ENCODE measurements at places on chromosomes 16 and 17. TPM values are rescaled to one million over a fixed set of nuclear protein-coding genes. Genes with fewer than 3 reads are reported as not detected.

KIF19 gene
- not detected for polyA plus RNA-seq

MYL4 gene
- not detected for polyA plus RNA-seq

ZNF500 gene
- polyA plus RNA-seq = 0.11 TPM

SGCA gene
- not detected for polyA plus RNA-seq

HSPB9 gene
- not detected for polyA plus RNA-seq

LLGL2 gene
- not detected for polyA plus RNA-seq

MON1B gene
- polyA plus RNA-seq = 5.1 TPM

LDHD gene
- polyA plus RNA-seq = 0.27 TPM

STX1B gene
- polyA plus RNA-seq = 3.0 TPM

MT3 gene
- 352 TPM for polyA plus RNA-seq

CCL17 gene
- polyA plus RNA-seq = not detected

KIFC3 gene
- not detected for polyA plus RNA-seq

HSD17B1 gene
- 0.32 TPM for polyA plus RNA-seq

GINS2 gene
- polyA plus RNA-seq = not detected

ABCC6 gene
- polyA plus RNA-seq = not detected

CRYBA1 gene
- not detected for polyA plus RNA-seq

CD300LG gene
- polyA plus RNA-seq = not detected

IGFALS gene
- not detected for polyA plus RNA-seq

RAB40B gene
- 14.4 TPM for polyA plus RNA-seq

CCL13 gene
- polyA plus RNA-seq = not detected

AMDHD2 gene
- 0.77 TPM for polyA plus RNA-seq

NACA2 gene
- 0.53 TPM for polyA plus RNA-seq

AANAT gene
- polyA plus RNA-seq = not detected

TUBB3 gene
- 96.8 TPM for polyA plus RNA-seq

All from Purkinje cell (primary cell).